ENCODE measurements at places on chromosomes 2 and 18.
A peak's percentile ranks its signal among the peaks of the same experiment; 100 is the strongest.

GRCh38 chr2:15919716-15920434, 20.5 kb upstream of the MYCN start:
- no peak for DNase-seq

GRCh38 chr2:171551836-171552235, 29.6 kb downstream of the CYBRD1 start:
- DNase-seq = no peak

DNA sequence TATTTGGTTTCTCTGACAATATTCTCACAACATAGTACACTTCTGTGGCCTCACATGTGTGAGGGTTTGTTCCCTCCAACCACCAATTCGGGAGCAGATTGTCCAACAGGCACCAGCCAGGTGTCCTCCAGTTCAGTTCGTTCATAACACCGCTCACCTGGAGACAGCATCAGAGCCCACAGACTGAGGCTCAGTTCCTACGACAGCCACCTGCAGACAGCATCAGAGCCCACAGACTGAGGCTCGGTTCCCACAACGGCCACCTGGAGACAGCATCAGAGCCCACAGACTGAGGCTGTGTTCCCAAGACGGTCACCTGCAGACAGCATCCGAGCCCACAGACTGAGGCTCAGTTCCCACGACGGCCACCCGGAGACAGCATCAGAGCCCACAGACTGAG, 58.2 kb upstream of the SNTG2 start:
- DNase-seq = no peak

- no peak for DNase-seq
Measured at GRCh38 chr2:56960581-56960980, 776.8 kb downstream of the CCDC85A start.

DNA sequence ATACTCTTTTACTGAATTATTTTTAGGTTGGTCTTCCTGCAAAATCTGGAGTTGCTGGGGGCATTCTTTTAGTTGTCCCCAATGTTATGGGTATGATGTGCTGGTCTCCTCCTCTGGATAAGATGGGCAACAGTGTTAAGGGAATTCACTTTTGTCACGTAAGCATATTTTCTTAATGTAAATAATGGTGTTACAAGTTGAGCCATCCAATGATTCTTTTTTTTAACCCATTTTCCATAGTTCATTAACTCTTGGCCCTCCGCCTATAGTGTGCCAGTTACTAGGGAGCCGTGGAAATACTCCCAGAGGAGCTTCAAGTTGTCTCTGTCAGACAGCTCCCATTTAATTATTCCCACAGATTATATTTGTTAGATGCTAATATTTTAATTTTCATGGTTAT, 49.8 kb downstream of the GLS start:
- DNase-seq = no peak

DNA sequence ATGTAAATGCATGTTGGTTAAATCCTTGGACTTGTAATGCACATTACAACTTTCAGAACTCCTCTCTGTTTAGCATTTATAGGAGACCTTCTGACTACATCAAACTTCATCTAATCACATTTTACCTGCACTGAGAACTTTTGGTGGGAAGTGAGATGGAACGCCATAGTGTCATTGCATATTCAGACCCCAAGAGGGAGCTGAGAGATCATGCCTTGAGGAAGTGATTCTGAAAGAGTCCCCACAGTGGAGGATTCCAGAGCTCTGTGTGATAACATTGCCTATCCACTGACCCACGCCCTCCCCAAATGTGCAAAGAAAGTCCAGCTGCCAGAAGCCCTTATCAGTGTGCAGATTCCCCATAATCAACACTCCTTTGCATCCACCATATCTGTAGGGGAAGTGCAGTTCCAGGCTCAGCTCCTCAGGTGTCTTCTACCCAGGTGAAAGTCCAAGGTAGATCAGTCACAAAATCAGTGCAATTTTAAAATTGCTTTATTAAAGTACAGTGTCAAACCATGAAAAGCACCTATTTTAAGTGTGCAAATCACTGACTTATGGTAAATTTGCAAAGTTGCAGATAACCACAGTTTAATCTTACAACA, 212.4 kb downstream of the RPIA start:
- peak; percentile 34 for DNase-seq

GRCh38 chr2:222024932-222025880, 273.6 kb downstream of the PAX3 start:
- peak; percentile 64 for DNase-seq

DNA sequence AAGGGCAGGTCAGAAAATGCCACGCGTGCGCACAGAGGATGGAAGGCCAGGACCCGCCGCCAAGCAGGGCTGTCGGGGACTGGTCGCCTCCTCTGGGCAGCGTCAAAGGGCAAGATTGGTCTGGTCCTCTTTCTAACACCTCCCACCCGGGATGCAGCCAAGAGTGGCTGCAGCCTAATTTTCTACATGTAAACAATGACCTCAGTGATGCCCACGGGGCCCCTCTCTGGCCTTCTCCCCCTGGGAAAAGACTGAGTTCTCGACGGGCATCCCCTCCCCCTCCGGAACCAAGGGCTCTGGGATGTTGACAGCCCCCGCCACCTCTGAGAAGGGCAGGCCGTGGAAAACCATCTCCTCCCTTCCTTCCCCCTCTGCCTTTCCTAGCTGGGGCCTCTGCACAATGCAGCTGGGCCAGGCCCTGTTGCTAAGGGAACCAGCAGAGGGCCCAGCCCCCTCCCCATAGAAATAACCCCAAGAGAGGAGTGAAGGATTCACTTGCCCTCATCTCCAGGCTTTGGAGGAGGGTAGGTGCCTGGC, 80.0 kb upstream of the ZNF532 start:
- no peak for DNase-seq

DNA sequence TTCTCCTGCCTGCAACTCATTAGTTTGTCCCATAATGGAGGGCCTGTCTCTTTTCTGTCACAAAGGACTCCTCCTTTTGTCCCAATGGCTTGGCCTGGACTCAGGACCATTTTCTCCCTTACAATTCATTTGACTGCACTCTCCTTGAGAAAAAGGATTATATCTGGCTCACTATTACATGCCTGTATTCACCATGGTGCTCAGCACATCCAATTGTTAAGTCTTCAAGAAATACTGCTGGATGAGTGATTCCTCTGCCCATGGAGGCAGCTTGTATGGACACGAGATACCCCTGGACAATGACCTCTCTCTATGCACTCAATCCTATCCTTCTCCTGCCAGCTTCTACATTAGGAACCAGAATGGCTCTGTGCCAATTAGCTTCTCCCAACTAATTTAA, 47.0 kb downstream of the CHST9 start:
- no peak for DNase-seq

GRCh38 chr18:28995319-28995718, 818.4 kb upstream of the CDH2 start:
- DNase-seq = peak; percentile 10

DNA sequence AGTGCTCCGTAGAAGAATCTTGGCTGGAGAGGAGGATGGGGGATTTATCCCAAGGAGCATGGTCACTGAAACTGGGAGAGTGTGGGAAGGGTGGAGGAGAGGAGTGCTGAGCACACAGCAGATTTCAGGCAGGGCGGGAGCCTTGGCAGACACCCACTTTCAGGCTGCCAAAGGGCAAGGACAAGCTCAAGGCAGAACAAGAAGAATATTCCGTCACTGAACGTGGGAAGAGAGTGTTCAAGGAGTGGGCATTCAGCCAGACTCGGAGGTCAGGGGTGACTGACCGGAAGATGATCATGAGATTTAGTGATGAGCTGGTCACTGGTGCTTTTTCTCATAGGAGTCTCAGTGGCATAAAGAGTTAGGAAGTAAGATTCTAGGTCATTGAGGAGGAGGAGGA, 136.2 kb upstream of the RASGRP3 start:
- peak; percentile 98 for DNase-seq

DNA sequence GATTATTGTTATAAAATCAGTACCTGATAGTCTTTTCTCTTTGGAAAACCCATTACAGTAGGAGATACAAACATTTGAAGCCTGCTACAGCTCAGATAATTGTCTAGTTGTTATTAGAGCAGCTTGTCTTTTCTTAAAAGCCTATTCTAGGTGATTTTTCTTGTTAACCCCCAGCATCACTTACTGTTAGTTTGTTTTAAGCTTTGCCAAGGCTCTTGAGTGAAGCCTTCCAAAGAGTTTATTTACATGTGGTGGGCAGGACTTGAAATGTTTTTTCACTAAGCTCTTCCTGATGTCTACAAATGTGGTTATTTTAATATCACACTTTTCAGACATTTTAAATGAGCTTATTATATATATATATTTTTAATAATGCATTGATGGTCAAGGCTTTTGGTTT, 791.3 kb downstream of the PLCL1 start:
- DNase-seq = no peak

- peak; percentile 23 for DNase-seq
Measured at GRCh38 chr2:147327613-147328012, 517.2 kb upstream of the ACVR2A start.

DNA sequence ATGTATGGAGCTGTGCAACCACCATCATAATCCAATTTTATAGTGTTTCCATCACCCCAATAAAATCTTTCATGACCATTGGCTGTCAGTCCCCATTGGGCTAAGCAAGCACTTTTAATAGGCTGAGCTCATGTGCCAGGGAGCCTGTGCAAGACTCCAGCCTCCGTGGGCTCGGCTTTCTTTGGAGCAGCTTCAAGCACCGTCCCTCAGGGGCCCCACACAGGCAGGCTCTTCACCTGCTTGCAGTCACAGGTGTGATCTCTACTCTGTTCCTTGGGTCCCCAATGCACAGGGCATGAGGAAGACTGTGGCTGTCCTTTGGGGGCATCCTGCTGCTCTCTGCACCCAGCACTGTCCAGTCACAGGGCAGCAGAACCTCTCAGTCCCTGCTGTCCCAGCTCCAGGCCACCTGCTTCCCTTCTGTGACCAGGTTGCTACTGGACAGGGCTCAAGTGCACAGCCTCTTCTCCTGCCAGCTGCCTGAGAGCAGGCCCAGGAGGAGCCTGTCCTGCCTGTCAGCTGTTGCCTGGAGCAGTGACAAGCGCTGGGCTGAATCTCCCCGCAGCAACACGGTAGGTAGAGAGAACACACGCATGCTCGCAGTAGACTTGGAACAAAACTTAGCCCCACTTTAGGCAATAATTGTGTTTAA, 40.7 kb upstream of the TMEM131 start:
- no peak for DNase-seq

- peak; percentile 9 for DNase-seq
Measured at GRCh38 chr2:179376881-179377280, 112.2 kb upstream of the SESTD1 start.

- no peak for DNase-seq
Measured at GRCh38 chr2:47644351-47644750, 138.6 kb upstream of the MSH6 start.

DNA sequence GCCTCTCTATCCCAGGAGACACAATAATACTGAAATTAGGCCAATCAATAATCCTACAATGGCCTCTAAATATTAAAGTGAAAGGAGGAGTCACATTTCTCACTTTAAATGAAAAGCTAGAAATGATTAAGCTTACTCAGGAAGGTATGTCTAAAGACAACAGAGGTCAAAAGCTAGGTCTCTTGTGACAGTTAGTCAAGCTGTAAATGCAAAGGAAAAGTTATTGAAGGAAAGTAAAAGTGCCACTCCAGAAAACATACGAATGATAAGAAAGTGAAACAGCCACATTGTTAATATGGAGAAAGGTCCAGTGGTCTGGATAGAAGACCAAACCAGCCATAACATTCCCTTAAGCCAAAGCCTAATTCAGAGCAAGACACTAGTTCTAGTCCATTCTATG, 9.5 kb downstream of the SESTD1 start:
- DNase-seq = no peak

- DNase-seq = peak; percentile 31
Measured at GRCh38 chr2:200352636-200353035, 46.1 kb downstream of the SPATS2L start.
